Smooth muscle cell of the brain vasculature (primary cell): ENCODE measurements at places on chromosomes 1 and 21.

DNA sequence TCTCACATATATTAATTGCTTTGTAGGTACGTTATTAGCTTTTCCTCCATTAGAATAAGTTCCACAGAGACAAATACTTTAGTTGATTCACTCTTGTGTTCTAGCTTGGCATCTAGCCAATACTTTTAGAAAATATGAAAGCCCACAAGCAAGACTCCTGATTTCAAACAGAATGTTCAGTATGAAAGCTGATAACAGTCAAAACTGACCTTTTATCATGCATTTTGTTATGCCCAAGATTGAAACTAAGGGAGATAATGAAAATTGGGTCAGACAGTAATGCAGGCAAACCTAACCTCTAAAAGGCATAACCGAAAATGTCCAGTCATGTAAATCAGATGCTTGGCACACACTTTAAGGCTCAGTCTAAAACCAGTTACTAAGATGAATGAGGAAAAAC, 61.7 kb downstream of the ERICH3 start:
- no peak for DNase-seq

- DNase-seq, result no peak
Observed at GRCh38 chr21:34023691-34024373, 49.5 kb upstream of the MRPS6 start.

- DNase-seq, result no peak
Observed at GRCh38 chr1:96445302-96445701, 276.3 kb upstream of the PTBP2 start.

- DNase-seq, result no peak
Observed at GRCh38 chr1:68904477-68904876, 407.6 kb upstream of the DEPDC1 start.

DNA sequence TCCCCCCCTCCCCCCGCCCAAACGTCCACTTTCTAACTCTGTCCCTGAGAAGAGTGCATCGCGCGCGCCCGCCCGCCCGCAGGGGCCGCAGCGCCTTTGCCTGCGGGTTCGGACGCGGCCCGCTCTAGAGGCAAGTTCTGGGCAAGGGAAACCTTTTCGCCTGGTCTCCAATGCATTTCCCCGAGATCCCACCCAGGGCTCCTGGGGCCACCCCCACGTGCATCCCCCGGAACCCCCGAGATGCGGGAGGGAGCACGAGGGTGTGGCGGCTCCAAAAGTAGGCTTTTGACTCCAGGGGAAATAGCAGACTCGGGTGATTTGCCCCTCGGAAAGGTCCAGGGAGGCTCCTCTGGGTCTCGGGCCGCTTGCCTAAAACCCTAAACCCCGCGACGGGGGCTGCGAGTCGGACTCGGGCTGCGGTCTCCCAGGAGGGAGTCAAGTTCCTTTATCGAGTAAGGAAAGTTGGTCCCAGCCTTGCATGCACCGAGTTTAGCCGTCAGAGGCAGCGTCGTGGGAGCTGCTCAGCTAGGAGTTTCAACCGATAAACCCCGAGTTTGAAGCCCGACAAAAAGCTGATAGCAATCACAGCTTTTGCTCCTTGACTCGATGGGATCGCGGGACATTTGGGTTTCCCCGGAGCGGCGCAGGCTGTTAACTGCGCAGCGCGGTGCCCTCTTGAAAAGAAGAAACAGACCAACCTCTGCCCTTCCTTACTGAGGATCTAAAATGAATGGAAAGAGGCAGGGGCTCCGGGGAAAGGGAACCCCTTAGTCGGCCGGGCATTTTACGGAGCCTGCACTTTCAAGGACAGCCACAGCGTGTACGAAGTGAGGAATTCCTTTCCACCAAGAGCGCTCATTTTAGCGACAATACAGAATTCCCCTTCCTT, 158.1 kb downstream of the RUNX1 start:
- no peak for DNase-seq

- DNase-seq, result no peak
Observed at GRCh38 chr21:30249936-30250335, 32.8 kb downstream of the KRTAP24-1 start.

DNA sequence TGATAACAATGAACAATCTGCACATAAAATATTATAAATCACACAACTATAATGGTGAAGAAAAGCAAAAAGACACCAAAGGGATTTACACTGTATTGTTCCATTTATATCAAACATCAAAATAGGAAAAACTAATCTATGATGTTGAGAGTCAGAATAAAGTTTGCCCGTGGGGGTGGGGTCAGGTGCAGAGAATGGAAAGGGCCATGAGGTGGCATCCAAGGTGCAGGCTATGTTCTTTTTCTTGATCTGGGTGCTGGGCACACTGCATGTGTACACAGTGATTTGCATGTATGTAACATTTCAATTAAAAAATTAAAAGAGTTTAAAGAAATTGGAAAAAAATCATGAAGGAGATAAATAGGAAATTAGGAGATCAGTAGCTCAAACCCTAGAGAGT, 127.3 kb downstream of the DSCAM start:
- DNase-seq, result no peak

GRCh38 chr1:206829875-206830274, 35.5 kb upstream of the IL20 start:
- no peak for DNase-seq

GRCh38 chr1:100700586-100700985, 19.0 kb upstream of the VCAM1 start:
- DNase-seq, result no peak

- DNase-seq, result no peak
Observed at GRCh38 chr1:78490861-78491450, at the start of gene PTGFR. TSS of gene PTGFR (plus strand) at chr1:78490974. CDS start at chr1:78492744, 1,770 bp downstream.

DNA sequence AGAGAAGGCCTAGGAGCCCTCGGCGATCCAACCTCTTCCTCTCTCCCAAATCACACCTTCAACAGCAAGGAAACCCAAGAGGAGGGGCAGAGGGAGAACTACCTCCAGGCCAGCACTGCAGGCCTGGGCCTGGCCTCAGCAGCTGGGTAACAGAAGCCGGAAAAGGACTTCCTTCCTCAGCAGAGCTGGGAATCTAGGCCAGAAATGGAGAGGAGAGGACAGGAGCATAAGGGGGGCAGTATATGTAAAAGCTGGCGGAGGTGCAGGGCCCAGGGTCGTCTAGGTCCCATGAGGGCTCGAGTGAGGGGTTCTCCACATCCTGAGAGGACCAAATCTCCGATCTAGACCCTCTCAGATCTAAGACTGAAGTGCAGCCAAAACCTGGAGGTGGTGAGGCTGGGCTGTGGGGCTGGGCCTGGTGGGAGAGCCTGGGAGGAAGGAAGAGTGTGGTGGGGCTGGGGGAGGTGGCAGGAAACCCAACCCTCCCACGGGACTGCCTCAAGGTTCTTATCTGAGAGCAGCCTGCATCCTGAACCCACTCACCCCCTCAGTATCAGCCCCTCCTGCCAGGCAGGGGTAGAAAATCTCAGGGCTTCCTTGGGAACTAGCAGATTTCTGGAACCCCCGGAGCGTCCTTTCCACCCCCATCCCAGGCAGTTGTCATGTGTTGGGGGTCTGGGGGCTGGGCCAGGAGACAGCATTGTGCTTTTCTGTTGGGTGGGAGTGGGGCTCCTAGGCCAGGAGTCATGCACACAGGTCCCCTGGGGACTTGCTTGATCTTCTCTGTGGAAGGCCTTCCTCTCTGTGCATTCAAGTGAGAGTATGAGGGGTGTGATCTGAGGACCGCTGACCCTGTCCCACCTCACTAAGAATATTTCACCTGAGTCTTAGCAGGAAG, 33.0 kb downstream of the PIK3C2B start:
- no peak for DNase-seq

DNA sequence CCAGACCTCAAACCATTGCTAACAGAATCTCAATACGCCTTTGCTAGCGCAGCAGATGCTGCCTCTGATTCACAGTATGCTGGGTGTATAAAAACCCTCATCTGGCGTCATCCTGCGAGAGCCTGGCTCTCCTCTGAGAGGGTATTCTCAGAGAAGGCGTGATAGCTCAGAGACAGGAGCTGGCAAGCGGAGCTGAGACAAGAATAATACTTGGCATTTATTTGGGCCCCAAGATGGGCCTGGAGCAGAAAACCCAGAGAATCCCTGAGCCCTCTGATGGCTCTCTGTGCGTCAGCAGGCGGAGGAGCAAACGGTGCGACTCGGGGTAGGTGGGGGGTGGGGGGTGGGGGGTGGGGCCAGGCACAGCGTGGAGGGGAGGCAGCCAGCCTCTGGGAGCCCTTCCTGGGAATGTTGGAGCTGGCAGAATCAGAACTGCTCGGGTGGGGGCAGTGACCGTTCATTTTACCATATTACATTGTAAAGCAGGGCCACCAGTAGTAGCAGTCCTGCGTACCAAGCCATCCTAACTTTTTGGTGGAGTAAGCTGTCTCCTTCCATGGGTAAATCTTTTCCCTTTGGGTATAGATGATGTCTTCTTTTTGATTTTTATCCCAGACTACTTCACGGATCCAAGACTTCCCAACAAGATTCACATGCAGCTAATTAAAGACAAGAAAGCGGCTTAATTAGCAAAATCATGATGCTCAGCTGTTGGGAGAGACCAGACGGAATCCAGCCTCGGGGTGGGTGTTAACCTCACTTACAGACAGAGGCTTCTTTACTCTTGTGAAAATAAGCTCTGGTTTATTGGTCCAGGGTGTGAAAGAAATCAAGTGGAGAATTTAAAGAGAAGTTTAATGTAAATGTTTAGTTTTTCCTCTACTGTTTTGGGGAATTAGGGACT, 7.1 kb downstream of the RIIAD1 start:
- DNase-seq, result no peak

DNA sequence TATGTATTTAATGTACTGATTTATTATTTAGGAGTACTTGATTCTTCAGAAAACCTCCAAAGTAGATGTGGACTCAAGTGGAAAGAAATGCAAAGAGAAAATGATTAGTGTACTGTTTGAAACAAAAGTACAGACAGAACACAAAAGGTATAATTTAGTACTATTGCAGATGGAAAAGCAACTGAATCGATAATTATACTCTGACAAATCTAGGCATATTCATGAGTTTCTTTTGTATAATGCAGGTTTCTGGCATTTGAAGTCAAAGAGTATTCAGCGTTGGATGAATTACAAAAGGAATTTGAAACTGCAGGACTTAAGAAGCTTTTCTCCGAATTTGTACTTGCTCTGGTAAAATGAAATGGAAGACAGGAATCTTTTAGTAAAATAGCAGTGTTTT, 12.5 kb downstream of the RWDD3 start:
- DNase-seq, result no peak

DNA sequence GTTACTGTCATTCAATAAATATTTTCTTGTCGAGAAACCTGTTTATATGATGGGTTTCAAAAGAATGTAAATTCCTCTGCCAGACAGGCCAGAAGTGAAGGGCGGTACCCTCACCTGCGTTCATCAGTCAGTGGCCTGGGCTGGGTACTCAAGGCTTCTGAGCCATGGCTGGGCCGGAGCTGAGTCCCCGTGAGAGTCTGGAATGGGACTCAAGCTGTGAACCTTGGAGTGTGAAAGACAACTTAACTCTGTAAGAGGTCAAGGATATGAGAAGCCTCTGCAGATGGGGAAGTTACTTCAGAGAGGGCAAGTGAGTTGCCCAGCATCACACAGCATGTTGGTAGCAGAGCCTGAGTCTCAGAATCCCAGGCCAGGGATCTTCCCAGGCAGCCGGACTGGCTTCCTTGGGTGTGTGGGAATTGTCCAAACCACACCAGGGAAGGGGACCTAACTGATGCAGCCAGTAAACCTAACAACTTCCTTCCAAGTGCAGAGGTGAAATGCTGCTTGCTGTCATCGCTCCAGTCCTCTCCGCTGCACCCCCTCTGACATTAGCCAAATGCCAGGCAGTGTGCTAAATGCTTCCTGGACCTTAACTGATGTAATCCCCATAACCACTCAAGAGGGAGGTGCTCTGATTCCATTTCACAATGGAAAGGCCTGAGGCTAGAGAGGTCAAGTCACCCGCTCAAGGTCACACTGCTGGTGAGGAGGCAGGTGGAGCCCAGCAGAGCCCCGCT, 4.8 kb downstream of the DISP3 start:
- no peak for DNase-seq

DNA sequence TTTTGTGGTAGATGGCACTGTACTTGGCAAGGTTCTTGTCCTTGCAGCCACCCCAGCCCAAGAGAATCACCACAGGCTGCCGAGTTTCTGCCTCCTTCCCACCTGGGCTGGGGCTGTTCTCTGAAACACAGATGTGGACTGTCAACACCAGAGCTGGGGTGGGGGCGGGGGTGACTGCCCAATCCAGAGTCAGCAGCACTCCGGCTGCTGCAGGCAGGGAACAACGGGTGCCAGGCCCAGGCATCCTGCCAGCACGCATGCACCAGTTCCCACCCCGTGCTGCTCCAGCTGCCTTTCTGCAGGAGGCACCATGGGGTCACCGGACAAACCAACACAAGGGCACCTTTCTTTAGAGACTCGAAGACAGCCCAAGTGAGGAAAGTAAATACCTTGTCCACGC, 14.1 kb downstream of the TMEM53 start:
- no peak for DNase-seq

- DNase-seq, result peak; percentile 24
Observed at GRCh38 chr1:186763107-186763506, 65.6 kb upstream of the PLA2G4A start.

- no peak for DNase-seq
Observed at GRCh38 chr1:37947364-37947763, 511 bp upstream of the INPP5B start.

GRCh38 chr1:105865546-105865945, 1190.9 kb upstream of the PRMT6 start:
- no peak for DNase-seq

- no peak for DNase-seq
Observed at GRCh38 chr1:97660431-97661105, 260.3 kb downstream of the DPYD start.

DNA sequence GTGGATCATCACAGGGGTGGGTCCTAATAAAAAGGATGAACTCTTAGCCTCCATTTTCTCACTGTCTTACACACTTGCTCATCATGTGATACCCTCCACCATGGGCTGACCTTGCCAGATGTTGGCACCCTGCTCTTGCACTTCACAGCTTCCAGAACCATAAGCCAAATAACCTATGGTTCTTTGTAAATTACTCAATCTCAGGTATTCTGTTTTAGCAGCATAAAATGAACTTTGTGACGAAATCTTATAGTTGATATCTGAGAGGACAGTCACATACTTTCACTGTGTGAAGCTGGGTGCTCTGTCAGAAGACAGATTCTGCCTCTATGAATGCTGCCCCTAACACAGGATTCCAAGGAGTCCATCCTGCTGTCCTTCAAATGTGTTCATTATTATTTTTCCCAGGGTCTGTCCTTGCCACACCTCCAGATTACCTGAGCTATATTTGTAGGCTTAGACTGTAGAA, 13.8 kb downstream of the DUSP10 start:
- DNase-seq, result no peak

DNA sequence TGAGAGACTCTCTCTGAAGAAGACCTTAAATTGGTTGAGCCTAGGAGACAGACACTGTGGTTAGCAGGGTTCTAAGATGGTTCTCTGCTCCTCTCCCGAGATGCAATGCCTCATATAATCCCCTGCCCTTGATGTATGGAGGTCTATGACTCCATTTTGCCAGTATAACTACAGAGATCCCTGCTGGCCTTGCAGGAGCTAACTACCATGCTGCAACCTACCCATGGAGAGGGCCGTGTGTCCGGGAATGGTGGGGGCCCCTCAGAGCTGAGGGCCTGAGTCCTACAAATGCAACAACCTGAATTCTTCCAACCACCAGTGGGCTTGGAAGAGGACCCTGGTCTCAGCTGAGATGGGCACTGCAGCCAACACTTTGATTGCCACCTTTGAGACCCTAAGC, 388.0 kb downstream of the SETD4 start:
- DNase-seq, result no peak
